ENCODE measurements at places on chromosomes 4 and X.

GRCh38 chrX:110341189-110342035, 17.2 kb upstream of the RTL9 start:
- DNase-seq: peak; percentile 72

DNA sequence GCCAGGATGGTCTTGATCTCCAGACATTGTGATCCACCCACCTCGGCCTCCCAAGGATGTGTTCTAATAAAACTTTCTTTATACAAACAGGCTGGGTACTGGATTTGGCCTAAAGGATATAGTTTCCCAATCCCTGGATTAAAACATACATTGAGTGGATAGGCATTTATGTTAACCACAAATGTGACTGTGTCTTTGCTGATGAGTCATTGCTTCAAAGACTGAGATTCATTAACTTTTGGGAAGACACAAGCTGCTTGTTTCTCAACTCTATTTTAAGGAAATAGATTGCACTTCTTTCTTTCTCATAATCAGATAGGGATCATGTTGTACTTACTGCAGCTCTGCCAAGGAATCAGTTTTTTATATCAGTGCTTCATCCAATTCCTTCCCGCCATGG, 131.3 kb upstream of the AGA start:
- DNase-seq: peak; percentile 77

GRCh38 chrX:72023071-72023470, 108.6 kb downstream of the RTL5 start:
- no peak for DNase-seq

DNA sequence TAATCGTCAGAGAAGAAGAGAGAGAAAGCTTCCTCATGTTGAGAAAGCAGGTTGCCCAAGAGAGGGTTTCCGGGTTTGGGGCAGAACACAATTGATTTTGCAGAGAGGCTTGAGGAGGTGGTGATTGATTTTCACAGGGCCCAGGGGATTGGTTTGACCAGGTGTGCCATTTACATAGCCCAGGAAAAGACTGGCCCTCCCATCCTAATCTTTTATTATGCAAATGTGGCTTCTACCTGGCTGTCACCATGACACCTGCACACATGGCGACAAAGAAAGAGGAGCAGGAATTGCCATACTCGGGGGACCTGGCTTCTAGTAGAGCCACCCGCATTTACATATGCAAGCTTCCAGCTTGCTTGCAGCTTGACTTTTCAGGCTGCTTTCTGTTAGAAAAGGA, 405.3 kb downstream of the PPP4R3C start:
- DNase-seq: no peak

DNA sequence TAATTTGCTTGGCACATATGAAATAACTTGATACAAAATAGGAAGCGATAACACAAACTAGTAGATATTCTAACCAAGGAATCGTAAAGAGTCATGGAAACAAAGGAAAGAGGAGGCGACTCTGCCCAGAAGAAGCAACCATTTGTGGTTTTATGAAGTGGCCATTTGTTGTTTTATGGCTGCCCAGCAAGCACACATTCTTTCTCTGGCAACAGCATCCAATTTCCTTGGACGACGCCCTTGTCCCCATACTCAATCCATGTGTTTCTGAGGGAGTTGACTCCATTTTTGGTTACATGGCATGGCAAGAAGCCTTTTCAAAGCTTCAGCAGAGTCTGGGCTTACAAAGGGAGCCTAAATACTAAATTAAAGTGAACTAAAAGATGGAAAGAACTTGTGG, 295.1 kb downstream of the INPP4B start:
- DNase-seq: no peak

DNA sequence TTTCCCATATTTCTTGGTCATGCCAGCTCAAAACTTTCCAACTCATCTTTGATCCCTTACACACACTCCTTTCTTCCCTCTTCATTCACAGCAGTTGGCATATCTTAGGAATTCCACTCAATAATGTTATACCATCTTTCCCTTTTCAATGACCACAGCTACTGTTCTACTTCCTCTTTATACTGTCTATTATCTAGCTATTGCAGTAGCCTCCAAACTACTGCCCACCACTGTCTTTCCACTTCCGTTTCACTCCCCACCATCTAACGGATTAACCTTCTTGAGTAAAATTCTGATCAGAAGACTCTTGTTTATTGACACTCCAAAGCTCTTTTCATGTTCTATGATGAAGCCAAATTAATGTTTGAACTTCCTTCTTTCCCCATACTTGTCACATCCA, 55.8 kb downstream of the ADAMTS3 start:
- DNase-seq: no peak

DNA sequence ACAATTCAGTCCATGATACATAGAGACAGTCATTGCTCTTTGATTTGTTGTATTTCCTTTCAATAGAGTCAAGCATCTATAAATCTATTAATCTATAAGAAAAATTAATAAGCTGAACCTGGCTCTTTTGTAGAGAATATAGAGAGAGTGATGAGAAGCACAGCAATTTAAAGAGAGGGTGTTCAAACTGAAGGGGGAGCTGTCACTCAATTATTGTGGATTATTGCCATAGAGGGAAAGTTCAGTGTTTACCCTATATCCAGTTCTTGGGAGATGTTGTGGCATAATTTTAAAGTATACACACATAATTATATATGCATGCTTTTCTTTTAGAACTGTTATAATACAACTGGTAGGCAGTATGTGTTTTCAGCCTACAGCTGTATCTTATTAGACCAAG, 1469.0 kb upstream of the PABPC4L start:
- no peak for DNase-seq
